ENCODE measurements at places on chromosomes 7 and 10.

DNA sequence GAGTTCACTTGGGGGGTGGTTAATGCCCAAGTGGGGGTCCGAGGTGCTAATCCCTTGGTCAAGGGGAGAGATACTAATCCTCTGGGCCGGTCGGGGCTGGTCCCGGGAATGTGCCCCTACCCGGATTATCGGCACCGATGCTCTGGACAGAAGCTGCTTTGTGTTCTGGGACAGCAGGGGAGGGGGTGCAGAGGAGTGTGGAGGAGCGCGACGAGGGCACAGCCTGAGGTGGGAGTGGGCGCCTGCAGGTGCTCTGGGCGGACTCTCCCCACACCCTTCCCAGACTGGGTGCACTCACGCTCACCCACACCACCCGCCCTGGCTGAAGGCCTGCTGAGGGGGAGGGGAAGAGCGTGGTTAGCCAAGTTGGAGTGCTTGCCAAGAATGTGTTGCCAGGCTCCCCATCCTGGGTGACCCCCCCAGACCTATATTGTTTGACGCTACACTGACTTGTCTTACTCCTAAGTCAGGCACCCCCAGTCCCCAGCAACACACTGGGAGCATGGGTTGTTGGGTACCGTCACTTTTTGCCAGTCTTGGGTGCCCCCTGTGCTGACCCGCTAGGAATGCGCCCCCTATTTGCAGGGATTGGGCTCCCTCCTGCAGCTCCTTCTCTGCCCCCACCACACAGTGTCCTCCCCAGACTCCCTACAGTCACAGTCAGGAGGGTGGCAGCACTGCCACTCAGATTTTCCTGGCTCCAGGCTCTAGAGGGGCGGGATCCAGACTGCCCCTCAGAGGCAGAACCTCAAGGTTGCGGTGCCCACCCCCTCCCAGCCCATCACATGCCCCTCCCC, 1.2 kb downstream of the SLC4A2 start:
- no peak for DNase-seq

- DNase-seq: no peak
Measured at GRCh38 chr10:131866673-131867072, 34.1 kb upstream of the PPP2R2D start.

DNA sequence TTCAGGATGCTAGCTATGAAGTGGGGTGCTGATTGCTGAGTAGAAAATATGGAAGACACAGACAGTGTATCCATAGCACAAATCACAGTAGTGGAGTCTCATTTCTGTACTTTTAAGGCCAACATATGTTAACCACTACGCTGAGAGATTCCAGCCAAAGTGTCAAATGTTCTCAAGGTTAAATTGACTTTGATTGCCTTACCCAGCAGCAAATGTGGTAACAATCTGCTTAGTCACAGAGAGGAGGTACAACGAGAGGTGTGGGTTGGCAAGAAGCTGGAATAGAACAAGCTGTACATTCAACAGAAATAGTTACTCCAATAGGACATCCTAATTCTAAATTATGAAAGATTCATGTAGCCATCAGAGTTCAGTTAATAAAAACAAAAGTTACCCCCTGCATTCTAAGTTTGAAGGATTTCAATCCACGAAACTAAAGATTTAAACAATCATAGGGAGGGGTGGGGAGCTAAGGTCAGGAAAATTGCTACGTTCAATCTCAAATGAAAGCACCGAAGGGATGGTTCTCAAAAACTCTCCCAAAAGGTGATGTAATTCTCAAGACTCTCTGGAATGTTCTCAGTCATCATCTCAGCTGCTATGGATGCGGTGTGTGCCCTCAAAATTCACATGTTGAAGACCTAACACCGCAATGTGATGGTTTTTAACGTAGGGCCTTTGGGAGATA, 137.0 kb downstream of the ETV1 start:
- no peak for DNase-seq

DNA sequence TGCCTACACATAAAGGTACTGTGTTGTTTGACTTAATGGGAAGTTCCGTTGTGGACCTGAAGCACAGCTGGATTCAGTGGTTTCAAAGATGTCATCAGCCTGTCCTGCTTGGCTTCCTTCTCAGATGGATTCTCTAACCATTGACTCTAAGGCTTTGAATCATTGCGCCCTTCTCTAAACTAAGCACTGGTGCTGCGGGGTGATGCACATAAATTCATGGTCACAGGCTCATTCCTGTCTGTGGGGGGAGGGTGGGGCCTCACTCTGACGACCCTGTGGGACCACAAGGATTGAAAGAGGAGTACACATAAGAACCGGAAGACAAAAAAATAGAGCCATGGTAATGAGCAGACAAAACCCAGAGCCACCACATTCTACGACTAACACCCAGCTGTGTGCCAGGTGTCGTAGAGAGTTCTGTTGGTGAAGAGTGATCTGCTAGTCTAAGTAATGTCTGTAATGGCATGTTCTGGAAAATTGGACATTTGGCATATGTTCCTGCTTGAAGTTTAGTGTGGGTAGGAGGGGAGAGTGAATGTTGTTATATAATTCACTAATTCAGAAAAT, 97.3 kb upstream of the YAE1 start:
- no peak for DNase-seq

GRCh38 chr10:6089334-6090219, 743 bp downstream of the RBM17 start:
- peak; percentile 16 for DNase-seq

GRCh38 chr10:108597031-108597430, 1326.3 kb downstream of the XPNPEP1 start:
- no peak for DNase-seq

DNA sequence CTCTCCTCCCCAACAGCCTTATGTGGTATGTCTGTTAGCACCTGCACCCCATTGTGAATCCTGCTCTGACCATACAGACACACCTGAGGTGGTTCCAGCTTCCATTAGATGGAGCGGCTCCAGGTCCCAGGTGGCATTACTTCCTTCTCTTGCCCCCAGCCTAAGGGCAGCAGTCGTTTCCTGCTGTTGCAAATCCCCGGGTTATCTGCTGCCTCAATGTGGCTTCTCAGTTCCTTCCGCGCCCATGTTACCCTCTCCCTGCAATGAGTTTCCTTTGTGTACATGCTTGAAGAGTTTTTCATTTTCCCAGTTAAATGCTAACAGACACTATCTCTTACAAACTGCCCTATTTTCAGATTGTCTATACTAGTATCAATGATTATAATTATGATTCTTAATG, 62.8 kb upstream of the PRKCQ start:
- DNase-seq: no peak

DNA sequence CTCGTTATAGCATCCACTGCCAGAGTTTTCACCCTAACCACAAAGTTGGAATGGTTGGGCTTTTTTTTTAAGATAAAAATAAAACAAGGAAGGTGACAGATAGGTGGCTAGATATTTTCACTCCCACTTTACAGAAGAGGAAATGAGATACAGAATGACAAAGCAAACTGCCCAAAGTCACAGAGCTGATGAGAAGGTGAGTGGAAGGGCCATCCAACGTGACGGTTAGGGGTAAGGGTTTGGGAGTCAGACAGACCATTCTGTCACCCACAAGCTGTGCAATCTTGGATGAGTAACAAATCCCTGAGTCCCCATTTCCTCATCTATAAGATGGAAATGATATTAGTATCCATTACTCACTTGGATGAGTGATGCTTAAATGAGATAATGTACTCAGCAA, 106.9 kb upstream of the PDLIM1 start:
- DNase-seq: no peak

DNA sequence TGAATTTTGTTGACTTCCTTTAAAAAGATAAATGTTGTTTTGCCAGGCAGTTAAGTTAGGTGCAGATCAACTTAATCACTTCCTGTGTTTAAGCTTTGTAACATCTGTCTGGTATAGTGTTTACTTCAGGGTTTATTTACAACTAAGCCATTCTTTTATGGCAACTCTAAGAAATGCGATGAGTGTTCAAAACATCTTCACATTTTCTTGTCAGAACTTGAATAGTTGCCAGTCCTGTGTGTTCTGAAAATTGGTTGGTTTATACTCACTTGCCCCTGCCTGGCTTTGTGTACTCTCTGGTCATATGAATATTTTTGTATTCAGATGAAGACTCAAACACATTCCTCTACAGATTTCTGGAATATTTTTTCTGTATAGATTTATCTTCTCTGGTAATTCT, 327.2 kb downstream of the MDFIC start:
- no peak for DNase-seq

DNA sequence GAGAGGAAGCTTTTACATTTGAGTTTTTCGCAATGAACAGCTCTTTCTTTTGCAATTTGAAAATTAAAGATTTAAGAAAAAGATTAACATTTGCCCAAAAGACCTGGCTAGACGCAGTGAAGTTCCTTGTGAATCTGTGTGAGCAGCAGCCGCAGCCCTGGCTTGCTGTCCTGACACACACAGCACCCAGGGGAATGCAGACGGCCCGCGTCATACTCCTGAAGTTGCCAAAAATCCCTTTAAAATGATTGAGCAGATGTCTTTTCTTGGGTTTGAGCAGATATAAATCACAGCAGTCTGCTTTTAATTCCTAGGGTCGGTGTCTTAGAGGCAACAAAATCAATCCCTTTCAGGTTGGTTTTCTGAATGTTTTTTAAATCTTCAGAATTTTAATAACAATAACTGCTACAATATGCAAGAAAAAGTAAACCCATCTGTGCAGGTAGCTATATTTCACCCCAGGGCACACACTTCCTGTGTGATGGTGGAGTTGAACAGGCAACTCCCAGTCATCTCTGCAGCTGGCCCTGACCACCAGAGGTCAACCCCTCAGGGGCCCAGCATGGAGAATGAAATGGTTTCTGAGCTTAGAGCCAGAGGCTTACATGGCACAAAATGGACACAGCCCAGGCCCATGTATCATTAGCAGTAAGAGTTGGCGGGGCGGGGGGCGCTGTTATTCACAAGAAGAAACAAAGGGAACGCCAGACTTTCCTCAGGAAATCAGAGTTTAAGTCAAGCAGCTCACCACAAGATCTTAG, 32.2 kb upstream of the TRIL start:
- no peak for DNase-seq

- no peak for DNase-seq
Measured at GRCh38 chr10:29835055-29835454, 200.3 kb upstream of the SVIL start.

DNA sequence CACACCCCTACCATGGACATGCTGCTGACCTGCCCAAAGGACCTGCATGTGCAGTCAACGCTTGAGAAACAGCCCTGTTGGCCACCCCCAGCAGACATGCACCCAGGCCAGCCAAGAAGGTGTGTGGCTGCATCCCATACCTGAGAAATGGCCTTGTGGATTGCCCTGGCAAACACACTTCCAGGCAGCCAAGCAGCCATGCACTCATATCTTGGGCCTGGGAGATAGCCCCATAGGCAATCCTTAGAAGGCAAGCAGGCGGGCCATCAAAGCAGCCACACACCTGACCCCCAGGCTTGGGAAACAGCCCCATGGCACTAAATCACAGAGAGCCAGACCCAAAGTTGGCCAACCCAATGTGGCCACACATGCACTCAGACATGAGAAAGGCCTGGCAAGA, 4.9 kb upstream of the AKR1B1 start:
- no peak for DNase-seq

- DNase-seq: no peak
Measured at GRCh38 chr10:27745732-27746396, at the start of gene MKX. Gene MKX (minus strand): TSS chr10:27745819. CDS start chr10:27743415, 2,404 bp downstream.

- DNase-seq: no peak
Measured at GRCh38 chr10:79458483-79458882, 13.1 kb upstream of the ZCCHC24 start.
